ENCODE measurements at places on chromosomes 16 and 17. TPM values are rescaled to one million over a fixed set of nuclear protein-coding genes. Genes with fewer than 3 reads are reported as not detected.

The SMYD4 gene
- total RNA-seq, result 6.8 TPM

The C16orf86 gene
- total RNA-seq, result 0.45 TPM

The PYY gene
- total RNA-seq, result not detected

The SLC12A3 gene
- total RNA-seq, result not detected

The MPP2 gene
- 2.4 TPM for total RNA-seq

The SLC38A8 gene
- total RNA-seq, result not detected

The TMED6 gene
- total RNA-seq, result not detected

The USH1G gene
- 0.08 TPM for total RNA-seq

The WFIKKN2 gene
- not detected for total RNA-seq

The RNF112 gene
- 0.98 TPM for total RNA-seq

The SPATA20 gene
- 92.4 TPM for total RNA-seq

The TNP2 gene
- not detected for total RNA-seq

The CACNG1 gene
- total RNA-seq, result 0.37 TPM

The ULK2 gene
- total RNA-seq, result 15.5 TPM

The C17orf67 gene
- total RNA-seq, result 2.4 TPM

The LGALS9C gene
- not detected for total RNA-seq

The TPSAB1 gene
- not detected for total RNA-seq

The CPHXL2 gene
- total RNA-seq, result not detected

The C16orf74 gene
- total RNA-seq, result 16.1 TPM

The RTN4RL1 gene
- total RNA-seq, result 7.3 TPM

The CCDC78 gene
- total RNA-seq, result 6.5 TPM

The SLC5A2 gene
- total RNA-seq, result 0.16 TPM

The GRAPL gene
- not detected for total RNA-seq

The PRSS53 gene
- total RNA-seq, result 1.1 TPM

The RHBDL3 gene
- 2.7 TPM for total RNA-seq

The ABCC6 gene
- total RNA-seq, result 1.6 TPM

The FBXL16 gene
- total RNA-seq, result 3.5 TPM

The APOBR gene
- 0.08 TPM for total RNA-seq

The RNF222 gene
- not detected for total RNA-seq

The TRIM16 gene
- 237 TPM for total RNA-seq

The HAP1 gene
- 1.5 TPM for total RNA-seq

The C17orf113 gene
- total RNA-seq, result 0.40 TPM

The TBC1D28 gene
- total RNA-seq, result not detected

The TSNAXIP1 gene
- 0.43 TPM for total RNA-seq

The TMEM231 gene
- total RNA-seq, result 9.0 TPM

The KCNJ18 gene
- total RNA-seq, result not detected

All from A549 treated with ZK216348 at 1 μM for 4 hours (cell line).